ENCODE measurements at places on chromosomes 7 and 10.

- DNase-seq = no peak
Observed at GRCh38 chr7:87144173-87144657, 8.0 kb upstream of the DMTF1 start.

GRCh38 chr7:154653281-154653680 is 349.6 kb downstream of the PAXIP1 start:
- DNase-seq = no peak

- DNase-seq = no peak
Observed at GRCh38 chr7:23742051-23742450, 32.0 kb downstream of the STK31 start.

DNA sequence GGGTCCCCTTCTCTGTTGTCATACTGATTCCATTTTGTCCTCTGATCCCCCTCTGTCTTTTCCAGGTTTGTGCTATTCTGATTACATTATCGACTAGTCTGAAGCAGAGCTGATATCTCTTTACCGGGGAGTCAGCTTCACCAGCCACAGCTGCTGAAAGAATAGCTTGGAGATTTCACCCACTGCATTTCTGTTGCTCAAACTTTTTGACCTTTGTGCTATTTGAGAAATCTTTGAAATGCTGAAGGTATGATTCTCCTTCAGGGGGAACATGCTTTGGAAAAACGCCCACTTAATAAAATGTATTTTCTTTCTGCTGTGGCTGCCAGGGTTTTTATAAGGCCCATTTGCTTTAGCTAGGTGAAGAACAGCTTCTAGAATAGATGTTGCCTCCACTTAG is 197.8 kb upstream of the TCF7L2 start:
- no peak for DNase-seq

GRCh38 chr7:937856-938484 is 16.5 kb downstream of the ADAP1 start:
- DNase-seq = no peak

DNA sequence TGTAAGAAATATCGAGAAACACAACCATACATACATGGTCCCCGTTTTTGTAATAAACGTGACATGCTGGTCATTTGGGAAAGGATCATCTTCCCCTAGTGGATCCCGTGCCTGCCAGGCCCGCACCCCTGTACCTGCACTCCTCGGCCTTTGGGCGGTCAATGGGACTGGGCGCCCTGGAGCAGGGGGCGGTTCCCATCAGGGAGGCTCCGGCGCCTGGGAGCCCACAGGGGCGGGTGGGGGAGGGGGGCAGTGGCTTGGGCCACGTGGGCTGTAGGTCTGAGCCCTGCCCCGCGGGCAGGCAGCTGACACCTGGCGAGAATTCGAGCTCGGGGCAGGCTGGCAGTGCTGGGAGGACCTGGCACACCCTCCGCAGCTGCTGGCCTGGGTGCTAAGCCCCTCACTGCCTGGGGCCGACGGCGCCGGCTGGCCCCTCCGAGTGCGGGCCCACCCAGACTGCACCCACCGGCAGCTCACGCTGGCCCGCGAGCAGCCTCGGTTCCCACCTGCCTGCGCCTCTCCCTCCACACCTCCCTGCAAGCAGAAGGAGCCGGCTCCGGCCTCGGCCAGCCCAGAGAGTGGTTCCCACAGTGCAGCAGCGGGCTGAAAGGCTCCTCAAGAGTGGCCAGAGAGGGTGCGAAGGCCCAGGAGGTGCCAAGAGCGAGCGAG is 361.6 kb upstream of the GRM3 start:
- no peak for DNase-seq

GRCh38 chr7:113752289-113752688 is 166.5 kb downstream of the PPP1R3A start:
- no peak for DNase-seq

DNA sequence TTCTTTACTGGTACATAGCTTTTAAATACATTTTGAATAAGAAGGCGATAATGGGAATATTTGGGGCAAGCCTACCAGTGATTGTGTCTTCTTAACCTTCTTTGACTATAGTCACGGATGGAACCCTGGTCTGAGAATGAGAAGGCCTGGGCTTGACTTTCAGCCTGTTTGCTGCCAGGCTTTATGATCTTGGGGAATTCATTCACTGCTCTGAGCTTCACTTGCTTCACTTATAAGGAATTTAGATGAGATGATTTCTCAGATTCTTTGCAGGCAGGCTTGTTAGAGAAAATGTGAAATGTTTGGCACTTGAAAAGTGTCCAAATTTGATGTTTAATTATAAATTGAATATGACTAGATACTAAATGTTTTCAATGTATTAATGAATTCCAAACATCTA is 42.5 kb downstream of the NUP205 start:
- no peak for DNase-seq

DNA sequence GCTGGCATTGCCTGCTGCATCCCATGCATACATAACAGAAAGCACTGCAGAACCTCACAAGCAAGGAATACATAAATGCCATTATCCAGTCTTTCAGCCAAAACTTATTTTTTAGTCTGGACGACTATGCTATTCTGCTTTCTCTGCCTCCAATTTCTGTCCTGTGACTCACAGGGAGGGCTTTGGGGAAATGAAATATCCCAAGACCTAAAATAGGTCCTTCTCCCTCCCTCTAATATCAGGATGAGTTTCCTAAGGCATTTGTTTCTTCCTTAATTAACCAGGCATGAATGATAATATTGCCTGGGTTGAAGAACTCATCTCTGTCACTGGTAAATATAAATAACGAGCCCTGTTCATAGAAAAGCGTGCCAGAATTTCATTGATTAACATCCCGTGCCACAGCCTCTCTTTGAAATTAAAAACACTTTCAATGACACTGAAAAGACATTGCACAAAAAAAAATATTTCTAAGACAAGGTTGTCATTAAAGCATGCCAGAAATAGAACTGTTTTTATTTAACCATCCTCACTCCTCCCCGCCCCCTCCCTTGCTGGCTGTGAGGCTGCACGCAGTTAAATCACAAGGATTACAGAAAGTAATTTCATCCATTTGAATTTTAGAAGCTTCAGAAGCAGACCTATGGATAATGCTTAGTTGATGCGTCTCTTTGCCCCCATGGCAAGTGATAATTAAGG is 103.0 kb upstream of the ANKRD1 start:
- DNase-seq = no peak

DNA sequence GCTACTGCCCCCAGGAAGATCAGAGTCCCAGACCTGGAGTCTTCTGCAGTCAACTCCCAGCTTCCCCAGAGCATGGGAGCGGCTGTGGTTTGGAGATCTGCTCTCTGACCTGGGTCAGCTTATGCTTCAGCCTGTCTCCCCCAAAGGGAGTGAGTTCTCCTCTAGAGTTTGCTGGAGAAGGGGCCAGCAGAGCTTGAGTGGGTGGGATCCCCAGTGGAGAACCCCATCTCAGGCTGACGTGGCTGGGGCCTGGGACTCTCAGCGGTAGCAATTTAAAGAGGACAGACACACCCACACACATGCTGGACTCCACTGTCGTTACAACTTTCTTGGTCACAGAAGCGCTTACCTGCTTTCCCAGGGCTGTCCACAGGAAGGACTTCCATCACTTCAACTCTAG is 6.3 kb downstream of the UNC5B start:
- no peak for DNase-seq

DNA sequence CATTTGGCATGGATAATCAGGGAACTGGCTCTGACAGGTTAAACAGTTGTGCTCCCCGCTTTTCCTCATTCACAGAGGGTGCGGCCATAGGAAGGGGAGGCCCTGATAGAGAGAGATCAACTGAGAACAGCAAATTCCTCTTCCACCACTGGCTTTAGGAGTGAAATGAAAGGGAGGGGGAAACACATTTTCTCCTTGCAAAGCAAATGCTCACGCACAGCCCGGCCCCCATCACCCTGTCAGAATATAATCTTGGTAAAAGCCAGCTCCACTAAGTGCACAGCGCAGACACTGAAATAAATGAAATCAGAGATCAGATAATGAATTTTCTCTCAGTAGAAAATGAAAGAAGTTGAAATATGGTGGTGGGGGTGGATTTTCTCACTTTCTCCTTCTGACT is 187.2 kb downstream of the GLI3 start:
- DNase-seq = no peak

GRCh38 chr7:154871928-154872750 is 130.8 kb downstream of the PAXIP1 start:
- DNase-seq = no peak

DNA sequence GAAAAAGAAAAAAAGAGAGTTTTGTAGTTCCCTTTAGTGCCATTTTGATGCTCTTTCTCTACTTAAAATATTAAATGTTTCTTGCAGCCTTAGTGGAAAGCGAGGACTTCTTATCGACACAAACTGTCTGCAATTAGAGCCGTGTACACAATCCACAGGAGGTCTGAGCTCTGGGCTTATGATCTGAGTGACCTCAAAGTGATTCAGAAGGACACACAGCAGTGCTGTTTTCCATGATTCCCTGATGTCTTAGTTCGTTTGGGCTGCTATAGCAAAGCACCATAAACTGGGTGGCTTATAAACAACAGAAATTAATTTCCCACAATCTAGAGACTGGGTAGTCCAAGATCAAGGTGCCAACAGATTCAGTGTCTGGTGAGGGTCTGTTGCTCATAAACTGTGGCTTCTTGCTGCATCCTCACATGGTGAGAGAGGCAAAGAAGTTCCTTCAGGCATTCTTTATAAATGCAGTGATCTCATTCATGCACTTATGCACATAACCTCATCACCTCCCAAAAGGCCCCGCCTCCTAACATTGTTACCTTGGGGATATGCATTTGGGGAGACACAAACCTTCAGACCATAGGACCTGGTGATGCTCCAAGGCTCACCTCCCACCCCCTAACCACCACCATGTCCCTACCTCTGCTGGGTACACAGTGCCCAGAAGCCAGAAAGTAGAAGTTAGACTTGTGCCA is 204.5 kb upstream of the GHITM start:
- no peak for DNase-seq

DNA sequence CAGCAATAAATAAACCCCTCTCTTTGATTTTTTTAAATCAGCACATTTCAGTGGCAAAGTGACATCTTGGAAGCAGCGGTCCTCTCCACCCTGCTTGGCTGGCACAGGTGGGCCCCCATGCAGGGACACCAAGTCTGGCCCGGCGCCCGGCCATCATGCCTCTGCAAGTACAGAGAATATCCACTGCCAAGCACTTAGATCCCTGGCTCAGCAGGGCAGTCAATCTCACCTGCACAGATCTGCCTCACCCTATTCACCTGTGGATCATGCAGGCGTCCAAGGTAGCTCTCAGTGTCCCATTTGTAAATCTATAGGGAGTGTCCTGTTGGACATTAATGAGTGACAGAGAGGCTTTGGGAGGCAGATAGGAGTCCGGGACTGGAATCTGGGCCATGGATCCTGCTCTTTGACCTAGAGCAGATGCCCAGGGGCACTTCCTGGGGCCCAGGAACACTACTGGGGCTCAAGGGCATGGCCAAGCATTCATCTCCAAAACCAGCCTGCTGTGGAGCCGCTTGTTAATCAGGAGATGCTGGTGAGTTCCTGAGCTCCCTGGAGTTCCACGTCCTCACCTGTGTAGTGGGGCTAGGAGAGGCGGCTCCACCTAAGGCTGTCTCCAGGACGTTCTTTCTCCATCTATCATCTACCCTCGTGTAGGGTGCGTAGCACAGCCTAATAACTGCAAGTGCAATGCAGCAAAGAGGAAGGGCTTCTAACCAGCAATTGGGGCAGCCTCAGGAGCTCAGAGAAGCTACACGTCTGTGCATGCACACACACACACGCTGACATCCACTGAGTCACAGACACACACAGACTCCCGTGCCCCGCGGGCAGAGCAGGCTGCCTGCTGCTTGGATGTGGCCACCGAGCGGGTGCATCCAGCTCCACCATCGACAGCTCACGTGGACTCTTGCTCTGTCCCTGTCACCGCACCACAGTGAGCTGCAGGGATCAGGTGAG is 123.6 kb downstream of the OAT start:
- no peak for DNase-seq

DNA sequence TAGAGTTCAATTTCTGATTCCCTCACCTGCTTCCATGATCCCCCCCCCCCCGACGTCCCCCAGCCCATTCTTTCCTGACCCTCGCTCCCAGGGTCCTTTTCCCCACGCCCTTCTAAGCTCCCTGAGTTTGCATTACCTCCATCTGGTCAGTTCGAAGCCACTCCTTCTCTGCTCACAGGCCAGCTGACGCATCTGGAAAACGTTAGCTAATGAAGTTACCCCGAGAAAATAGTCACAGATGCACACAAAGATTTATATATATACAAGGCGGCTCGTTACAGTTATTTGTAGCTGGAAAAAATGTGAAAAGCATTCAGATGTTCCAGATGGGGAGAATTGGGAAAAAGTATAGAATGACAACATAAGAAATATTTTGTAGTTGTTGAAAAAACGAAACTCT is 630.0 kb upstream of the FOXK1 start:
- no peak for DNase-seq

GRCh38 chr7:37196676-37197075 is 252.0 kb downstream of the ELMO1 start:
- no peak for DNase-seq

DNA sequence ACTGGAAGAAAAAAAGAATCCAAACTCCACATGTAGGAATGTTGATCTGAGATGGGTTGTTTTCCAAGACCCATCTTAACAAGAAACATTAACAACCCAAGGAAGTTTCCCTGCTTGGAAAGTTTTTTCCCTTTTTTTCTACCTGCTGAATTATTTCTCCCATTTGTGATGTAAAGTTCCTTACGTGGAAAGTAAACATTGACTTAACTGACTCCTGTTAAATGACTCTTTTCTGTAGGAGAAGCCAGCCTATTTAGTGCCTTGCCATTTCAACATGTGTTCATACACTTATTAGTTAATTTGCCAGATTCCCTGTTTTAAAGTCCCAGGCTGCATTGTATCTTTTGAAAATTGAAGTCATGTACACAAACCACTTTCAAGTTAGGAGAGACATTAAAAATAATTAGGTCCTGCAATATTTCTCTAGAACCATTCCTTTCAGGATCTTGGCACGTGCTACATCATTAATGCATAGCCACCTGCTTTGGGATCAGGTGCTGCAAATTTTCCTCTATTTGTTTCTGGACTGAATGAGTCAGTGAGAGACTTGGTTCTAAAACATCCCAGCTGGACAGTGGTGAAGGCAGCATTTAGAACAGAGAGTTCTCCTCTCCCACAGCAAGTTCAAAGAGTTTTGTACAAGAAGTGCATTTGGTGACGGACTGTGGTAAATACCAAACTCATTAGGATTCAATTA is 698.5 kb downstream of the SUGCT start:
- DNase-seq = no peak

DNA sequence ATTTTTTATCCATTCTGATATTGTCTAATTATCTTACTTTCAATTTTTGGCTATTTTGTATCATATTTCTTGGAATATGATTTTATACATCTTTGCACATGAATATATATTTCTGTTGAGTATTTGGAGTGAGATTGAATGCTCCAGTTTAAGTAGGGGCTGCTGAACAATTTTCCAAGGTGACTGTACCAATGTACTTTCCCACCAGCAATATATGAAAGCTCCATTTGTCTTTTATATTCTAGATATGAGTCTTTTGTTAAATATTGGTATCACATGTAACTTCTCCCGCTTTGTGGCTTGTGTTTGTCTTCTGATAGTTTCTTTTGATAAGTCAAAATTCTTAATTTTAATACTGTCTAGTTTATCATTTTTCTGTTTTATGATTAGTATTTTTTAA is 144.6 kb upstream of the MDFIC start:
- no peak for DNase-seq

Measured in esophagus squamous epithelium (tissue), 5 donors.